ENCODE measurements at places on chromosomes 3 and 15.

GRCh38 chr3:98779541-98780335, 16.6 kb downstream of the ST3GAL6 start:
- DNase-seq = no peak

GRCh38 chr15:101059381-101060341, 140.5 kb downstream of the LRRK1 start:
- no peak for DNase-seq

GRCh38 chr3:46856576-46857471, 6.4 kb downstream of the MYL3 start:
- DNase-seq = peak; percentile 1

- DNase-seq = no peak
Observed at GRCh38 chr3:15327941-15328340, 4.4 kb downstream of the SH3BP5 start.

GRCh38 chr3:97059168-97059567, 244.8 kb downstream of the EPHA6 start:
- DNase-seq = no peak

- DNase-seq = no peak
Observed at GRCh38 chr3:52313774-52314188, 2.3 kb upstream of the DNAH1 start.

DNA sequence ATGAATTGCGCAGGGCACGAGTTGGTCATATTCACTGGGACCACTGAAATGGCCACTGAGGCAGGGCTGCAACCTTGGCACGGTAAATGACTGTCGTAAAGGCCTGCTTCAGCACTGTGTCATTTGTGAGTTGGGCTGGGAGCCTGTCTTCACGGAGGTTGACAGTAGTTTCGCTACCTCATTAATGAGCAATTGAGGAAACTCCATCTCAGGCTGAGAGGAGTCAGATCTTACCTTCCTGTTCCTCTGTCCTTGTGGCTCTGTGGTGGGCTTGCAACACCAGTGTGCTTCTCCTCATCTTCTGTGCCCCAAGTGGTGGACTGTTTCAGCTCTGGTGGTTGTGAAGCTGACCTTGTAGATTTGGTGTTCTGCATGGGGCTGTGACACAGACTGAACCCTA, 80.1 kb upstream of the EIF1B start:
- DNase-seq = no peak

GRCh38 chr3:123281929-123282328, 80.2 kb downstream of the SEC22A start:
- DNase-seq = no peak

DNA sequence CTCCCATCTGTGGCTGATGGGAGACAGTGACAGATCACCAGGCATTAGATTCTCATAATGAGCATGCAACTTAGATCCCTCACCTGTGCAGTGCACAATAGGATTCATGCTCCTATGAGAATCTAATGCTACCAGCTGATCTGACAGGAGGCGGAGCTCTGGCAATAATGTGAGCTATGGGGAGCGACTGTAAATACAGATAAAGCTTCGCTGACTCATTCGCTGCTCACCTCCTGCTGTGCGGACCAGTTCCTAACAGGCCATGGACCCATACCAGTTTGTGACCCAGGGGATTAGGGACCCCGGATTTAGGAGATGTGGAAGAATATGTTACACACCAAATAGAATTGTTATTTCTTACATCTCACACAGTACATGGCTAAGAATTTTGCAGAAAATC, 6.7 kb downstream of the ARGFX start:
- no peak for DNase-seq

GRCh38 chr3:30199096-30199759, 407.2 kb upstream of the TGFBR2 start:
- DNase-seq = peak; percentile 78

GRCh38 chr3:39189150-39189958, 3.0 kb downstream of the XIRP1 start:
- DNase-seq = no peak

- DNase-seq = no peak
Observed at GRCh38 chr3:148101061-148101460, 596.6 kb upstream of the AGTR1 start.

DNA sequence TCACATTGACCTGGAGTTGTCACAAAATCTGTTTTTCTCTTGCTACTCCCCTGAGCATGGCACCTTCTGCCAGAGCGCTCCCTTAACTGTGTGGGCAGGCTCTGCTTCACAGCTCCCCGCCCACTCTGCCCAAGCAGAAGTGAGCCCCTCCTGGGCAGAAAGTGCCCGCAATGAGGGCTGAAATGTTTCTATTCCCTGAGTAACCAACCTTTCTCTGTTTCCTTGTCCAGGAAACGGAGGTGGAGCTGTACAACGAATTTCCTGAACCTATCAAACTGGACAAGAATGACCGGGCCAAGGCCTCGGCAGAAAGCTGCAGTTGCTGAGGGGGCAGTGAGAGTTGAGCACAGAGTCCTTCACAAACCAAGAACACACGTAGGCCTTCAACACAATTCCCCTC, 66.3 kb upstream of the ACAD9 start:
- no peak for DNase-seq

- DNase-seq = no peak
Observed at GRCh38 chr3:30162579-30162978, 443.8 kb upstream of the TGFBR2 start.

DNA sequence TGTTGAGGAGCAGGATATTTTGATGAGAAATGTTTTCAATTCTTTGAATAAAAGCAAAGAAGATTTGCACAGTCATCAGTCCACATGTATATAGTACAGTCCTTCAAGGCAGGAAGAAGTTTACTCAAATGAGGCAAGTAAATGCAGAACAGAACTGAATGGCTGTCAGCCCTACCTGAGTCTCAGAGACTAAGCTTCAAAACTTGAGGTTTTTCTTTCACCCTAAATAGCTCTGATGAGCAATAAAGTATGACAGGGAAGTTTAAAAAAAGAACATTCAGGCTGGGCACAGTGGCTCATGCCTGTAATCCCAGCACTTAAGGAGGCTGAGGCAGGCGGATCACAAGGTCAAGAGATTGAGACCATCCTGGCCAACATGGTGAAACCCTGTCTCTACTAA, 232.5 kb downstream of the SUCLG2 start:
- no peak for DNase-seq

DNA sequence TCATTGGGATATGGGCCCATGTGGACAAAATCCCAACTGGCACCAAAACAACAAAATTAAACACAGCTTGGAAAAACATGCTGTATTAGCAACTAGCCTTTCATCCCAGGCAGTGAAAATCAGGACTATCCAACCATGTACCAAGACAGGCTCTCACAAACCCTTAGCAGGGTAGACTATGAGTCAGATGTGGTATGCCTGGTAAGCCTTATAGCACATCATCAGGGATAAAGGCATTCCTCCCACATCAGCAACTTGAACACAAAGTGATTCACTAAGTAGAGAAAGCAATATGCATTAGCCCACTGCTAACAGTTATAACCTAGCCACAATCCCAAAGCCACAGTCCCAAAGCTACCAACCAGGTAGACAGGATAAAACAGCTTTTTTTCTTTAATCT, 8.0 kb downstream of the CEP152 start:
- DNase-seq = no peak

- peak; percentile 79 for DNase-seq
Observed at GRCh38 chr3:52532838-52533622, 627 bp downstream of the NT5DC2 start.

GRCh38 chr3:112818289-112818688, 28.4 kb downstream of the CD200R1L start:
- no peak for DNase-seq

- no peak for DNase-seq
Observed at GRCh38 chr15:90104551-90104950, 2.3 kb upstream of the IDH2 start.

DNA sequence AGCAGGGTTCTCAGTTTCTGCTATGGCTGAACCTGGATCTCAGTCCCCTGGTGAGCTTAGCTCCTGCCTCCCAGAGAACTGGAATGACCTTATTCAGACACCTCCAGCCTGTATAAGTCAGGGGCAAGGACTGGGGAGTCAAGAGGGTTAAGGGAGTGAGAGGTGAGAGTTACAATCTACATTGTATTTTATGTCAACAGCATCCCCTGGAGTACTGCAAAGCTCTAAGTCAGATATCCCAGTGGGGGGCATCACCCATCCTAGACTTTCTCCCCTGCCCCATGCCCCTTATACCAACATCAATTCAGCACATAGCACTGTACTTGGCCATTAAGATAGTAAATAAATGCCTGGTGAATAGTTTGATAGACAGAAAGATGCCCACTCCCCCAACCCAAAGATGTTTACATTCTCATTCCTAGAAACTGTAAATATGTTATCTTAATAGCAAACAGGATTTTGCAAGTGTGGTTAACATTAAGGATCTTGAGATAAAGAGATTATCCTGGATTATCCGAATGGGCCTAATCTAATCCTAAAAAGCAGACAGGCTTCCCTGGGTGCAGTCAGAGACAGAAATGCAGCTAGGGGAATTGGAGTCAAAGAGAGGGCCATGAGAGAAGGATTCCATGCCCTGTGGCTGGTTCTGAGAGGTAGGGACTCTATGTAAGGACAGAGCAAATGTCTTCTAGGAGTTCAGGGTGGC, 132.3 kb upstream of the RASGRP1 start:
- no peak for DNase-seq

DNA sequence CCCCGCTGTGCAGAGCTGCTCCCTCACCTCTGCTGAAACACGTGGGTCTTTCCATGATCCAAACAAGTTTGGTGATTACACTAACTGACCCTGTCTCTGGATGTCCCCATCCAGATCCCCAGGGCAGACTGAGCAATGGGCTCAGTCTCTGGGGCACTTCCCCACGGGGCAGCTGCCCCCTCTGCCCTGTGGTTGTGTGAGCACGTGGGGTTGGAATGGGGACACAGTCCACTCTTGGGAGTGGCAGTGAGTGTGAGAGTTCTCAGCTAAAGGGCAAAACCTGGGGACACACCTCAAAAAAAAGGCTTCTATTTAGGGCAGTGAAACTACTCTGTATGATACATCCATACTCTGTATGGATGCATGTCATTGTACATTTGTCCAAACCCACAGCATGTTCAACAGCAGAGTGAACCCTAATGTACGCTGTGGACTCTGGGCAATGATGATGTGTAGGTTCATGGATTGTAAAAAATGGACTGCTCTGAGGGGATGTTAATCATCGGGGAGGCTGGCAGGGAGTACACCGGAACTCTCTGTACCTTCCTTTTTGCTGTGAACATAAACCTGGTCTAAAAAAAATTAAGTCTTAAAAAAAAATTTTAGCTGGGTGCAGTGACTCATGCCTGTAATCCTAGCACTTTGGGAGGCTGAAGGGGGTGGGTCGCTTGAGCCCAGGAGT, 49.9 kb upstream of the BLM start:
- DNase-seq = no peak

- DNase-seq = no peak
Observed at GRCh38 chr3:172021164-172021563, 18.2 kb upstream of the FNDC3B start.

DNA sequence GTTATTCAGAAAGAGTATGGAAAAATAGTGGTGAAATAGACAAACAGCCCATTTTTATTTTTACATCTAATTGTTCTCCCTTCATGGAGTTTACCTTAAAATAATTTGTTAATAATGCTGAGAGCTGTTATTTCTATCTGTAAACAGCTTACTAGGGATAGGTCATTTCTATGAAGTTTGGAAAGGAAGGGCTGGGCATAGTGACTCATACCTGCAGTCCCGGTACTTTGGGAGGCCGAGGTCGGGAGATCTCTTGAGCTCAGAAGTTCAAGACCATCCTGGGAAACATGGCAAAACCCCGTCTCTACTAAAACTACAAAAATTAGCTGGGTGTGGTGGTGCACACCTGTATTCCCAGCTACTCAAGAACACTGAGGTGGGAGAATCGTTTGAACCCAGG, 624.3 kb upstream of the LMCD1 start:
- no peak for DNase-seq

GRCh38 chr15:101558221-101558941, 68.9 kb upstream of the PCSK6 start:
- DNase-seq = no peak

- DNase-seq = no peak
Observed at GRCh38 chr15:67652586-67652985, 110.1 kb downstream of the MAP2K5 start.

- DNase-seq = no peak
Observed at GRCh38 chr15:92073044-92073785, 219.7 kb downstream of the SLCO3A1 start.

- DNase-seq = no peak
Observed at GRCh38 chr15:100787567-100788417, 91.8 kb upstream of the ALDH1A3 start.

DNA sequence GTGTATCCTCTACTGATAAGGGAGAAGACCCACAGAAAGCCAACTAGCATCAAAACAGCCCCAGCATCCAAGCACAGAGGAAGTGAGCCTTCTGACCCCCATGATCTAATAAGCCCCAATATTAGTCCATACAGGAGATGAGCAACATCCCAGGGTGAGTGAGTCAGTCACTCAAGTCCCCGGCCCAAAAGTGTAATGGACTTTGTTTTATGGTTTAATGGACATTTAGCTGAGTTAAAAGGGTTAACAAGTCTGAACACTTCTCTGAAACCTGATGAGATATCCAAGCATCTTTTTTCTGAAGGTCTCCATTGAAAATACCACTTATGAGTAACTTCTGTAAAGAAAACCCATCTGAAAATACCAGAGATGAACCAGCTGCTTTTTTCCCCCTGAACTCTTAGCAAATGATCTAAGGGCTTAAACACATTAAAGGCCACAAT, 115.6 kb downstream of the GREM1 start:
- DNase-seq = no peak

- no peak for DNase-seq
Observed at GRCh38 chr3:45553469-45553974, 41.0 kb upstream of the LIMD1 start.

DNA sequence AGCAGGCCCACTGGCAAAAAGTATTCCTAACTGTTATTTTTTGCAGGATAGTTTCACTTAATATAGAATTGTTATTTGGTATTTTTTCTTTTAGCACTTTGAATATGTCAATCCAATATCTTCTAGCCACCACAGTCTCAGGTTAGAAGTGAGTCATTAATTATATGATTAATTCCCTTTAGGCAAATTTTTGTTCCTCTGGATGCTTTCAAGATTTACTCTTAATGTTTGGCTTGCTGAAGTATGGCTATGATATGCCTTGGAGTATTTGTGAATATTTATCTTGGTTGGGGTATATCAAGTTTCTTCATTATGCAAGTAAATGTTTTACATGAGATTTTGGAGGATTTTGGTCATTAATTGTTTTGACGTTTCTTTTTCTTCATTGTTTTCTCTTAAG, 152.1 kb upstream of the ALCAM start:
- no peak for DNase-seq

- no peak for DNase-seq
Observed at GRCh38 chr3:180871901-180872300, 40.6 kb upstream of the FXR1 start.

- DNase-seq = peak; percentile 52
Observed at GRCh38 chr15:36403351-36403750, 176.1 kb upstream of the CDIN1 start.

GRCh38 chr15:34334672-34335071, 2.9 kb downstream of the SLC12A6 start:
- DNase-seq = no peak

DNA sequence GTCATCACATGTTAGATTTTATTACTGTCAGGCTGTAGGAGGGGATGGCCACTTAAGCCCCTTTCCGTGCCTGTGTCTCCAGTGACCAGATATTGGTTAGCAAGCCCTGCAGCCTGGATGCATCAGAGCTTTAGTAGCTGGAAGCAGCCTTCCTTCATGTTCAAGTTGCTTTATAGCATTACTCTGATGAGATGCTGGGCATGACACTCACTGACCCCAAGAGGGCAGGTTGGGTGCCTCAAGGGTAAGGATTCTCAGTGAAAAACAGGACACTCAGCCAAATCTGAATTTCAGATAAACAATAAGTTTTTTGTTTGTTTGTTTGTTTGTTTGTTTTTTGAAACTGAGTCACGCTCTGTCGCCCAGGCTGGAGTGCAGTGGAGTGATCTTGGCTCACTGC, 68.5 kb upstream of the PTX3 start:
- no peak for DNase-seq

All from neural progenitor cell (in vitro differentiated cells).